Stimulated activated CD4-positive, alpha-beta T cell treated with anti-CD3 and anti-CD28 coated beads, TNF-alpha, amount 100 ng/mL, for 4 hours (primary cell): ENCODE measurements at places on chromosomes 6 and 20.

DNA sequence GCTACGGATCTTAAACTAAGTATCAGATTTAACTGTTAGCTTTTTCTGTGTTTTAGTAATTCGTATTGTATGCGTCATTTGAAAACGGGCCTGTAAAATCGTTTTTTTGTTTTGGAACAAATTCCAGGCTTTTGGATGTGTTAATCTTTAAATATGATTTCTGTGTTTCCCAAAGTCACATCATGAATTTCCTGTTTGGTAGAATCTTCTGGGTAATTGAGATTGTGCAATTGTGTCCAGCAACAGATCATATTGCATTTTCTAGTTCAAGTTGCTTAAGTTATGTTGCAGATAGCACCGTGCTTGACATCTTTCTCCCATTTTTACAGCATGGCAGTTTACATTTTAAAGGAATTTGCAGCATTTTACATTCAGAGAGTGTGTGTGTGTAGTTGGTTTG lies 1.9 kb downstream of the MAPK14 start:
- no peak for DNase-seq

DNA sequence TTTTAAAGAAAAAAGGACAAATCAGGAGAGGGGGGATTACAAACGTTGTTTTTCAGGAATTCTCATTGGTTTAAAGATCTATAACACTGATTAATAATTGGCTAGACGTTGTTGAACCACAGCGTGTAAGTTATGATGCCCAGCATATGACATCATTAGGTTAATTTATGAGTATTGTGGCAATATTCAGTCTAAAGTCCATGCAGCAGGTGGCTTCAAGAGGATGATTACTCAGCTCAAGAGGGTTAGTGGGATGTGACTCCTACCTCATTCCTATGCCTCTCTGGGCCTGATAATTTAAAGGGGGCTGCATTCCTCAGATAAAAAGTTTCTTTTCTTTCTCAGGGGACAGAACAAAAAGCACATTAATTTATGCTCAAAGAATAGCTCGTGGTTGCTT lies 1309.0 kb downstream of the EPHA7 start:
- no peak for DNase-seq

DNA sequence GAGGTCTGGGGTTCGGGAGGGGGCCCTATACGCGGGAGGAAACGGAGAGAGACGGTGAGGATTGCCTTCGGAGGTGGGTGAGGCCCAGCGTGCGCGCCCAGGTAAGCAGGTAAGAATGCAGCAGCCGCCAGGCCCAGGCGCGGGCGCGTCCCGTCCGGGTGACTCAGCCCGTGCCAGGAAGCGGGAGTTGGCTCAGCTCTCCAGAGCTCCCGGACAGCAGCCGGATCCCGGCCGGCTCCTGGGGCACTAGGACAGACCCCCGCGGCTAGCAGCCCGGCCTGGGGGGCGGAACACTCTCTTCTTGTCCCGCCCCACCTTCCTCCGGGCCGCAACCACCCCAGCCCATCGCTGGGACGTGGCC lies 1.5 kb upstream of the MDFI start:
- no peak for DNase-seq

DNA sequence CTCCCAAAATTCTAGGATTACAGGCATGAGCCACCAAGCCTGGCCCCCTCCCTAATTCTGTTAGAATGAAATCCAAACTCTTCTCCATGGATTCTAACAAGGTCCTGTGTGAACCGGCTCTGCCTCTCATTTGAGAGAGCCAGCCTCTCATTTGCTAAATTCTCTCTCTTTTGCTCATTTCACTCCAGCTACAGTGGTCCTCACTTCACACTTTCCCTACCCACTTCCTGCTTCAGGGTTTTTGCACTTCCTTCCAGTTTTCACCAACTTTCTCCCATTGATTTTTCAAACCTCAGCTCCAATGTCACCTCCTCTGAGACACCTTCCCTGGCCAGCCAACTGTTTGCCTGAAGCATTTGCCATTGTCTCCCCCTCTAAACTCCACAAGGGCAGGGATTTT lies 5.1 kb downstream of the COX4I2 start:
- DNase-seq, result no peak

- DNase-seq, result no peak
These were observed 136.4 kb downstream of the LINC00237 start for GRCh38 chr20:20969701-20970280.

DNA sequence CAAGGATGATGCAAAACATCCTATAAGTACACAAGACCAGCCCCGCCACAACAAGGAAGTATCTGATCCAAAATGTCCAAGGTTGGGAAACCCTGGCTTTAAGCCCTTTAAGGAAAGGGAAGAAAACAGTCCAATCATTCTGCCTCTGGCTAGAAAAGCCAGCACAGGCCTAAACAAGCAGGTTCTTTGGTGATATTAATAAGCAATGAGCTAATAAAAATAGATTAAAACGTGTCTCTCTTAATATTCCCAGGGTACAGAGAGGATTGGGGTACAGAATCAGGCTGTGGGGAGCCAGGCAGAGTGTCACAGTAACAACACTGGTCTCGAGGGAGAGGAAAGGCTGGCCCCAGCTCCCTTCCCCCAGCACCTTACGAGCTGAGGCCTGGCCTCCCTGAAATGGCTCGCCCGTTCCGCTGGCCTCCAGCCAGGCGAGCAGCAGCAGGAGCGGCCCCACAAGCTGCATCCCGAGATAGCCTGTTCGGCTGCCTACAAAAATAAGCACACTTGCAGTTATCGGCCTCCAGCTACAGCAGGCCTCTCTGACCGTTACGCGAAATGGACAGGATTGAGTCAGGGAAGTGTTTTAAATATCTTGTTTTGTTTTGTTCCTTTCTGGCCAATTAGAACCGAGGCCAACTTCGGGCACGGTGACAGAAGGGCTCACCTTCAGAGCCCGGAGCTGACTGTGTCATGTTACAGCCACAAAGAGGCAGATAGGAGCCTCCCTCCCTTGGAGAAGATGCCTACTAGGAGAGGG lies 4.0 kb upstream of the ZMYND8 start:
- DNase-seq, result no peak

GRCh38 chr6:112881828-112882780 lies 535.0 kb downstream of the RFPL4B start:
- DNase-seq, result no peak

- no peak for DNase-seq
These were observed 20.7 kb downstream of the CNR1 start for GRCh38 chr6:88145298-88145963.

DNA sequence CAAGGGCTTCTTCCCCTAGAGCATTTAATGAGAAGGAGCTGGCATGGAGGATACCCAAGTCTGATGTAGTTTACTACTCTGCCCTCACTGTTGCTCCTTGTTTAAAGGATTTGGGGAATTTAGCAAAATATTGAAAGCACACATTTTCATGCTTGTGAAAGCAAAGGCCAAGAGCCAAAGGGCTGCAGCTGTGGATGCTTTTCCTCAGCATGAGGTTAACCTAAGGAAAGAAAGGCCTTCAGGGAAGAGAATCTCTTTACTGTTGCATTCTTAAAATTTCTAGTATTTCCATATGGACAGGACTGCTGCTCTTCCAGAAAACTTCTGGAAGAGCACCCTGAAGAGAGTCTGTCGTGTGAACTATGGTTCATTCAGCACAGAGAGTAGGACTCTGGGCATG lies 45.9 kb upstream of the SASH1 start:
- DNase-seq, result no peak

DNA sequence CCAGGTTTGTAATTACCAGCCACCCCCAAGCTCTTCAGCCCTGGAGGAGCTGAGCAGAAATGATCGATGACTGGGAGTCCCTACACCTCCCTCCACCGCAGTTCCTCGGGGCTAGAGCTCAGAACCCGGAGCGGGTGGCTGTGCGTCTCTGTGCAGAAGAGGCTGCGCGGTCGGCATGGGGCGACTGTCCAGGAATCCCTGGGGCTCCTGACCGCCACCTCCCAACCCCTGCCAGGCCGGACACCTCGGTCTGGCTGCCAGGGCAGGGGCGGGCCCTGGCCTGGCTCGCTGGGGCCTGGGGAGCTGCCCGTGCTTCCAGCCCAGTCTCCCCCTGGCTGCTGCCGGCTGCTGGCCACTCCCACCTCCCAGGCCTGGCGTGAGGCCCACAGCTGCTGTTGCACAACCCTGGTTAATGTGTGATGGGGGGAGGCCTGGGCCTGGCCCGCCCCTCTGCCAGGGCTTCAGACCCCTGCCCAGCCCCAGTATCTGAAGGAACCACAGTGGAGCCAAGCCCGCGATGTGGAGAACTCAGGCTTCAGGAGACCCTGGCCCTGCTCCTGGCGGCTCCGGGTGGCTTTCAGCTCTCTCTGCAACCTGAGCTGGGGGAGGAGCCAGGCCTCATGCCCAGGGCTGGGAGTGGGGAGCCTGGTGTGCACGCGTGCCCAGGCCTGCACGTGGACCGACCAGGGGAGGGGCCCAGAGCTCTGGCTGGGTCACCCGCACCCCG lies 1.2 kb downstream of the SLC2A4RG start:
- no peak for DNase-seq

GRCh38 chr20:57870597-57871236 lies 160.9 kb upstream of the PMEPA1 start:
- no peak for DNase-seq

DNA sequence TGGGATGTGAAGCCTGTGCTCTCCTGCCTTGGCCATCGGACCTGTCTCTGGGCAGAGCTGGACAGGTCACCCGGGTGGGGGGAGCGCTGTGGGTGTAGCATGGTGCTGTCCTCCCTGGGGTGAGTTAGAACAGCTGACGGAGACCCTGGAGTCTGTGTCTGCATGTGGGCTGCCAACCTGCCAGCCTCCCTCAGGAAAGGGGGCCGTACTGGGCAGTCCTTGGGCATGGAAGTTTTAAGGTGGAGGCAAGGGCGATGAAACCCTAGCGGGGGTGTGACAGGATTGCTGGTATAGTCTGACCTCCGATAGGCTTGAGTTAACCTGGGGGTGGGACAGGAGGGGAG lies 2.4 kb downstream of the SOX18 start:
- no peak for DNase-seq
